ENCODE measurements at places on chromosomes 5 and 9.

- peak; percentile 65 for DNase-seq
These were observed 280.7 kb downstream of the SPOCK1 start for GRCh38 chr5:137218471-137218870.

- DNase-seq = no peak
These were observed 135.0 kb downstream of the MVB12B start for GRCh38 chr9:126461608-126462007.

- no peak for DNase-seq
These were observed 32.5 kb downstream of the RASA1 start for GRCh38 chr5:87300176-87300575.

DNA sequence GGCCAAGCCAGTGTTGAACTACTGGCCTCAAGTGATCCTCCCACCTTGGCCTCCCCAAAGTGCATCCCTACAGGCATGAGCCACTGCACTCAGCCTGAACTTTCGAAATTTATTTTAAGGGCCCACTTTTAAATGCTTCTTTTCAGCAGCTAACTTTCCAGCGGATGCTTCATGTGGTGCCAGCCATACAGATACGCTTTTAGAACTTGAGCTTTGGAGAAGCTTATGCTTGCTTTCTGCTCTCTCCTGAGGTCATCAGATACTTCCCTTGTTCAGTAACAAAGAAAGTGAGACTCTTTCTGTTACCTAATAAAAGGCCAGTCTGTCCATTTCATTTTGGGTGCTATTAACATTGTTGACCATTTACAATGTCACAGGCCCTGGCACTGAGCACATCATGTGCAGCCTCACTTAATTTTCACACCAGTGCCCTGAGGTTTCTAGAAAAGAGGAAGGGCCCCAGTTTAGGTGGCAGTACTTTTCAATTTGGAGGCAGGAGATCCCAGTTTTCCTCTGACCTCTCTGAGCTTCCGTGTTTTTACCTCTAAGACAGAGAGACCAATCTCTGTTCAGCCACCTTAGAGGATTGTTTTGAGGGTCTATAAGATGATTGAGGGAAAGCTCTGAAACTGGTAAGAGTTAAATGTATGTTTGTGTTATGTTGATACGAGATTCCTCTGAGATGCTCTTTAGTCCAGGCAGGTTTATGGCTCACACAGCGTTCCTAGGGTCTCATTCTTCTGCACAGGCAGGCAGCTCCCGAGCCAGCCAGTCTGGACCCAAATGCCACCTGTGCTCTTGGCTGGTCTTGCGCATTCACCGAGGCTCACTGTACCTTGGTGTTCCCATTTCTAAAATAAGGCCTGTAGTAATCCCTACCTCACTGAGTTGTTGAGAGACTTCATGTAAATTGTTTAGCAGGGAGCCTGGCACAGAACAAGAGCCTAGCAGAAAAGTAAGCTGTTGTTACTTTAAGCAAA, 4.4 kb downstream of the ABL1 start:
- no peak for DNase-seq

- DNase-seq = no peak
These were observed 65.6 kb downstream of the ANXA2R start for GRCh38 chr5:42974536-42974935.

DNA sequence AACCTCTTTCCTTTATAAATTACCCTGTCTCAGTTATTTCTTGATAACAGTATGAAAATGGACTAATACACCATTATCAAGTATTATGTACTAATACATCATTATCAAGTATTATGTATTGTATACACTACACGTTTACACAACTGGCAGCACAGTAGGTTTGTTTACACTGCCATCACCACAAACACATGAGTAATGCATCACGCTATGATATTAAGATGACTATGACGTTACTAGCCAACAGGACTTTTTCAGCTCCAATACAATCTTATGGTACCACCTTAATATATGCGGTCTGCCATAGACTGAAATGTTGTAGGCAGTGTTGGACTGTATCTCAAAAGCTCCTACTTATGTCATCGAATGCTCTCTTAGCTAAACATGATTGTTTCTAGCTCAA, 28.2 kb downstream of the PRELID2 start:
- no peak for DNase-seq

- DNase-seq = no peak
These were observed 131.8 kb downstream of the TAF11L14 start for GRCh38 chr5:17766031-17766430.

GRCh38 chr5:97454015-97454414, 271.0 kb upstream of the RIOK2 start:
- no peak for DNase-seq

- peak; percentile 6 for DNase-seq
These were observed 84.5 kb upstream of the CER1 start for GRCh38 chr9:14806941-14807520.

DNA sequence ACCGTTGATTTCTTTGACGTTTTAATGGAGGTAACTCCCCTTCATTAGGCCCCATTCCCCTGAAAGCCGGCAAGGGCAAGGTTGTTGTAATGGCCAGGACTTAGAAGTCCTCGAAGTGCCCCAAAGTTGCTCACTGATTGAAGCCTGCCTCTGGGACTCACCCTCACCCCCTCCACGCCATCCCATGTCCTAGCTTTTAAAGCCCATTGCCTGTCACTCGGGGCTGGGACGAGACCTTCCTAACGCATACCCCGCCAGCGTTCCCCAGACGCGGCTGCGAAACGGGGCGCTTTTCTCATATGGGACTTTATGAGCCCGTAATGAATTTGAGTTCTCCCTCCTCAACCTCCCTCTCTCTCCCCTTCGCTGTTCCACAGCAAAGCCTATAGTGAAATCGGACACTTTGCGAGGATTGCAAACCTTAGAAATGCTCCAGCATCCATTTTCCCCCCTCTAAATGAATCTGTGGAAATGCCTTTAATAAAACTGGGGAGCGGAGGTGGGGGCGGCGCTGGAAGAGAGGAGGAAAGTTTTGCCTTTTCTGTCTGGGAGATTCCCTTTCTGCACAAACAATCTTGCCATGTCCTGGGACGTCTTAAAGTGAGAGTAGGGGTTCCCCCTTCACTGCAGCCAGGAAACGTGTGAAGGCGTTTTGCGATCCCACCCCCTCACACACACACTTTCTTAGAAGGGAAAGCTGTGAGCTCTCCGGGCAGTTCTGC, 1.5 kb downstream of the PAPPA start:
- no peak for DNase-seq

DNA sequence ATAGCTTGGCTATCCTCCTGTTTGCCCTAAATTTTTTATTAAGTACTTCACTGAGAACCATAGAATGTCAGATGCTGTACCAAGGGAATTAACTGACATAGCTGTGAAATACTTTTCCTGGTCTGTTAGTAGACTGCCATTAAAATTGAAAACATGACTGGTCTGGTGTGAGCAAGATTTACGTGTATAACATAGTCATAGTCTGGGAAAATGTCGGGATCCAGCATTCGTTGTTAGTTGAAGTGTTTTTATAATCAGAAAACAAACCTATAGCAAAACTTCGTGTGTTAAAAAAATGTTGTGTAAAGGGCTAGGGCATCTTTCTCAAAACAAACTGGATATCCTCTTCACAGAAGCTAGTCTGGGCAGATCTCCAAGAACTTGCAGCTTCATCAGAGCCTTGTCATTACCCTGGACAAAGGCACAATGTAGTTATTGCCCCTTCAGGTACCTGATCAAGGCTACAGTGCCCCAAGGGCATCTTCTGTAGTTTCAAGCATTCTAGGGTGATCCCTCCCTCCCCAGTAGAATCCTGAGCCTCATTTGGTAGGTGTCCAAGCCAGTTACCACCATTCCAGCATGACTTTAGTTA, 454.2 kb upstream of the SGCD start:
- DNase-seq = no peak

DNA sequence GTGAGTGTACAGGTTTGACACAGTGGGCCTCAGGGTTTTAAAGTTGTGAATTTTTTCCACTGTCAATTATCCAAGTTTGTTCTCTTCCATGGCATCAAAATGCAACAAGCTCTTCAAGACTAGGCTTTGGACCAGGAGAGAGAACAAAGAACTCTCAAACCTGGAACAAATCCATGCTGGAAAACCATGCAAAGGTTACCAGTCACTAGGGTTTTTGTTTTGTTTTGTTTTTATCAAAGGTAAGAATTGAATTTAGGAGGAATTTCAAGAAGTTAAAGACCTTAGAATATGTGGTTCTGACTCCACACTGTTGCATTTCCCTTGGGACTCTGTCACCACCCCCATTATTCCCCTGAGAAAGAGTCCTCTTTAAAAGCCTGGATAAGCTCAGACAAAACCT, 191.1 kb upstream of the PIK3R1 start:
- no peak for DNase-seq

DNA sequence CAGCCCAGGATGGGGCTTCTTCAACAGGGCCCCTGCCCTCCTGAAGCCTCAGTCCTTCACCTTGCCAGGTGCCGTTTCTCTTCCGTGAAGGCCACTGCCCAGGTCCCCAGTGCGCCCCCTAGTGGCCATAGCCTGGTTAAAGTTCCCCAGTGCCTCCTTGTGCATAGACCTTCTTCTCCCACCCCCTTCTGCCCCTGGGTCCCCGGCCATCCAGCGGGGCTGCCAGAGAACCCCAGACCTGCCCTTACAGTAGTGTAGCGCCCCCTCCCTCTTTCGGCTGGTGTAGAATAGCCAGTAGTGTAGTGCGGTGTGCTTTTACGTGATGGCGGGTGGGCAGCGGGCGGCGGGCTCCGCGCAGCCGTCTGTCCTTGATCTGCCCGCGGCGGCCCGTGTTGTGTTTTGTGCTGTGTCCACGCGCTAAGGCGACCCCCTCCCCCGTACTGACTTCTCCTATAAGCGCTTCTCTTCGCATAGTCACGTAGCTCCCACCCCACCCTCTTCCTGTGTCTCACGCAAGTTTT, 23.6 kb downstream of the PCDHGC5 start:
- DNase-seq = peak; percentile 81

DNA sequence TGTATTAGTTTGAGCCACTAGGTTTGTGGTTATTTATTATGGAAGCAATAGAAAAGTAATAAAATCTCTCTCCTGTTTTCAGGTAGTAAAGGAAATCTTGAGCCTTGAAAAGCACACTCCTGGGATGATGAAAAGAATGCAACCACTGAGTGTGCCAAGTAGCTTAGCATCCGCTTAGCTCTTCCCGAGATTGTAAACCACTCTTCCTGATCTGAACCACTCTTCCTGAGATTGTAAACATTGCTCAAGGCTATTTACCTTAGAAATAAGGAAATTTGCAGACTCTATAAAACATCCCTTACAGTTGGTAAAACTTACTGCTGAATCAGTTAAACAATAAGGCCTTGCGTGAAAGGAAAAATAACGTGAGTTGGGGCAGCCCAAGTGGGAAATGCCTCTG, 17.4 kb upstream of the IL33 start:
- no peak for DNase-seq

DNA sequence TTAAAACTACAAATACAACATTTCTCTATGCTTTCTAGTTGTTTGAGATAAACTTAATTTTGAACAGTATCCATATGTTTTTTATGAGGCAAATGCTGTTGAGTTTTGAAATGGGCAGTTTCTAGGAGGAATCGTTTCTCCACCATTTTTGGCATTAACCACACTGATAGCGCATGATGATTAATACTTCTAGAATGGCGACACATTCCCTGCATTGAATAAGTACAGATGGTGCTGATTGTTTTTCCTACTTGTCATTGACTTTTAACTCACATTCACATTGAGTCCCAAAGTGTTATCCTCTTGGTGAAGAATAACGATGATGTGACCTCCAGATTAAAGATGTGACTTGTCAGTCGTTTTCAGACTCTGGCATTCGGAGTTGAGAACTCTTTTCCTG, 6.5 kb upstream of the CCDC192 start:
- DNase-seq = peak; percentile 52

- DNase-seq = no peak
These were observed 202.5 kb upstream of the SLC27A6 start for GRCh38 chr5:128762661-128763306.

DNA sequence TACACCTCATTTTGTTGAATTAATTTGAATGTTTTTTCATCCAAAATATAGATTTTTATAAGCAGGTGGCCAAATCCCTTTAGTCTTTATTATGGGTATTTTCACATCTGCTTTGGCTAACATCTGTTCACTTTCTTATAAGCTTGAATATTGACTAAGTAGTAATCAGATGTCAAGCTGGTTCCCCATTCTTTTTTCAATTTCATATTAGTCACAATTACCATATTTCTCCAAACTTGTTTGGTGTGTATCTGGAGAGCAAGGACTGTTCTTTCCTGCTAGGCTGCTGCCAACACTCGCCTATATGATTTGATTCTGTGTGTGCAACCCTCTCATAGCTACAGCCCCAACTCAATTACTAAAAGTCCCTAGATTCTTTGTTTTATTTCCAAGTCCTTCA, 608.5 kb downstream of the PSAT1 start:
- DNase-seq = no peak

DNA sequence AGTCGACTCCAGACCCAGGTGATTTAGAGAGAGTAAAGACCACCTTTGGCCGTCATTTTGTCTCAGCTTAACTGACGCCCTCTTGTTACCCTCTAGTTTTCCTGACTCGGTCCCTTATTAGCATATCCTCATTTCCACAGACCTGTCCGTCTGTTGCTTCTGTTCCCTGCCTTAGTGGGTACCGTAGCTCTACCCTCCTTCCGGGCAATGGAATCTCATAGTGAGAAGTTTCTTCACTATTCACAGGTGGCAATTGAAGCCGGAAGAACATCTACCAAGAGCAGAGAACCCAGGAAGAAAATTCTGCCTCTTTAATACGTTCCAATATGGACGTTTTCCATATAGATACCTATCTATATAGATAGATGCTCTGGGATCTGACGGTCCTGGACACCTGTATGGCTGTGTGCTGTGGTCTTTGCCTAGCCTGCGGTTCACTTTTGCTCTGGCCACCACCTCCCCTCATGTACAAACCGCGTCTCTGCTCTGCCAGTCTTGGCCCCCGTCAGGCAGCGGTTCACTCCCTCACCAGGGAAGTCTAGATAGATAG, 652 bp upstream of the TMEM161B start:
- DNase-seq = peak; percentile 47
